ENCODE measurements at places on chromosomes 12 and 14. TPM values are rescaled to one million over a fixed set of nuclear protein-coding genes. Genes with fewer than 3 reads are reported as not detected.

The CBLN3 gene
- 5.5 TPM for total RNA-seq

The FBXL14 gene
- total RNA-seq: 9.0 TPM

The ARHGEF40 gene
- total RNA-seq: 42.8 TPM

The OR6S1 gene
- not detected for total RNA-seq

The CACNA1C gene
- total RNA-seq: 3.1 TPM

The PIP4P1 gene
- total RNA-seq: 39.4 TPM

The SDR9C7 gene
- total RNA-seq: not detected

The OAS1 gene
- 0.33 TPM for total RNA-seq

The SYCP3 gene
- total RNA-seq: 0.11 TPM

The ESR2 gene
- total RNA-seq: 0.11 TPM

The GPR135 gene
- 3.0 TPM for total RNA-seq

The CCDC175 gene
- total RNA-seq: not detected

The ACVRL1 gene
- total RNA-seq: 12.5 TPM

The LRRK2 gene
- total RNA-seq: 9.6 TPM

The CDC42BPB gene
- total RNA-seq: 96.5 TPM

The KRT3 gene
- not detected for total RNA-seq

The ITGB7 gene
- total RNA-seq: 0.77 TPM

The WNT5B gene
- total RNA-seq: 96.5 TPM

The SLC25A21 gene
- total RNA-seq: 2.9 TPM

The OR4N5 gene
- total RNA-seq: not detected

The IL23A gene
- total RNA-seq: not detected

The LYSET gene
- 7.4 TPM for total RNA-seq

The NR1H4 gene
- not detected for total RNA-seq

The KRT6B gene
- total RNA-seq: not detected

The MIP gene
- total RNA-seq: not detected

The RNU4-1 gene
- total RNA-seq: under 0.01 TPM

The TAS2R19 gene
- 7.9 TPM for total RNA-seq

The CLEC2A gene
- total RNA-seq: not detected

The SCFD1 gene
- 141 TPM for total RNA-seq

The CLEC4C gene
- total RNA-seq: not detected

The MBD6 gene
- total RNA-seq: 8.1 TPM

The WSCD2 gene
- not detected for total RNA-seq

The ART4 gene
- not detected for total RNA-seq

The VRTN gene
- total RNA-seq: not detected

The NOXRED1 gene
- total RNA-seq: 0.25 TPM

The CCDC38 gene
- total RNA-seq: not detected

The YLPM1 gene
- 37.4 TPM for total RNA-seq

The RHEBL1 gene
- 0.62 TPM for total RNA-seq

The TROAP gene
- total RNA-seq: 19.1 TPM

The BIN2 gene
- total RNA-seq: not detected

The SNRNP35 gene
- total RNA-seq: 15.1 TPM

The TSPAN11 gene
- total RNA-seq: under 0.01 TPM

The AQP6 gene
- 0.12 TPM for total RNA-seq

The KRT75 gene
- not detected for total RNA-seq

The SPIC gene
- total RNA-seq: not detected
